ENCODE measurements at places on chromosomes 7 and 10. TPM values are rescaled to one million over a fixed set of nuclear protein-coding genes. Genes with fewer than 3 reads are reported as not detected.

DNA sequence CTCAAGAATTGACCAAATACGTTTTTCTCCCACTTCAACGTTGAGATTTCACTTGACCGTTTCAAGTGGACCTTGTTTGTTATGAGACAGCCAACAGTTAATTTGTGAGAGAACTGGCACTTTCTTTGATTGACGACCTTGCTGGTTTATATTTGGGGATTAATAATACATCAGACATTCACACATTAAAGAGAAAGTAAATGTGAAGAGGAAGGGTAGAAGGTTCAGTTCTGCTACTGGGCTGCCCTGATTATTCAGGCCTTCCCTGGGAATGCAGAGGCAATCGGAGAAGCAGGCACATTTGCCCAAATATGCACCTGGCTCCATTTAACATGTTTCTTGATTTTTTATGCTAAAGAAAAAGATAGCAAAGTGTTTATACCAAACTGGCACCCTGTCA lies 114.1 kb downstream of the POU6F2 start:
- DNase-seq: no peak

C7orf57 gene
- 0.42 TPM for total RNA-seq

DNAJC30 gene
- total RNA-seq: 16.5 TPM

GRCh38 chr10:50275650-50276235 lies 24.4 kb upstream of the ASAH2 start:
- no peak for DNase-seq

Data from ureter (tissue), 1 donor.